ENCODE measurements at places on chromosomes 1 and 21.

GRCh38 chr1:47919113-47919833 is 77.9 kb downstream of the TRABD2B start:
- no peak for DNase-seq

DNA sequence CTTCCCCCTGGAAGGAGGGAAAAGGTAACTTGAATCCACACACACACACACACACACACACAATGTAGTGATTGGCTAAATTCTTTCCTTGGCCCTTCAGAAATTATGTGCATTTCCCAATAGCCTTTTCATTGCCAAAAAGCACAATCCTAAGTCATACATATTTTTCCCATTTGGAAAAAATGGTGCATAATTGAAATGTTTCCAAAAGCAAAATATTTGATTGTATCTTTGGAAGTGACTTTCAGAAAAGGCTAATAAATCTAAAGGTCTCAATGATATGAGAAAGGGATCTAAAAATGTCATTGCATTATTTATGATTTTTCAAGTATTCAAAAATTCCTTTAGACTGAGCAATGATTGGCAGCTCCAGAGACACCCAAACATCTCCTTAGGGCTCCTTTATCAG is 43.5 kb upstream of the NEK7 start:
- no peak for DNase-seq

GRCh38 chr1:166703726-166704462 is 135.4 kb upstream of the POGK start:
- DNase-seq, result no peak

DNA sequence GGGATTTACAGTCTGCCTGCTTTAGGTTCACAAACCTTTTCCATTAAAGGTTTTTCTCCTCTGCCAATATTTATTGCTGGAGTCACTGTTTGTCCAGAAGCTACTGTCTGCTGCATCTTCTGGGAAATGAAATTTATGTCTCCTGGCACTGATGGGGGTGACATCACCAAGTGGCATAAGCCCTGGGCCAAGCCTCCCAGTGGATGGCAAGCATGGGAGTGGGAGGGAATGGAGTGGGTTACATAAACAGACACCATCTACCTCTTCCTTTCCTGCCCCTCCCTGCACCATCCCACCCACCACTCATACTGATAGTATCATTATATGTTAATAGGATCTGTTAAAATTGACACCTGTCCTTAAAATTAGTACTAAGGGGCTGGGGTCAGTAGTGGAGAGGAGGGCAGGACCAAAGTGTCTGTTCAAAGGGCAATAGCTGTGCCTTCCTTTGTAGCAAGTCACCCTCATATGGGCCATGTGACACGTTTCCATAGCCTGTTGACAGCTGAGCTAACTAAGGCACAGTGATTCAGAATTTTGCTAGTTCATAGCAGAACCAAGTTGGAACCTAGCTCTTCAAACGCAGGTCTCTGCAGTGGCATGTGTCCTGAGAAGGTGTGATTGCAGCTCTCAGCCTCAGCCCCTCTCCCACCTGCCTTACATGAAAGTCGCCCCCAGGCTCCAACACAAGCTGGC is 71.0 kb downstream of the MAB21L3 start:
- DNase-seq, result no peak

DNA sequence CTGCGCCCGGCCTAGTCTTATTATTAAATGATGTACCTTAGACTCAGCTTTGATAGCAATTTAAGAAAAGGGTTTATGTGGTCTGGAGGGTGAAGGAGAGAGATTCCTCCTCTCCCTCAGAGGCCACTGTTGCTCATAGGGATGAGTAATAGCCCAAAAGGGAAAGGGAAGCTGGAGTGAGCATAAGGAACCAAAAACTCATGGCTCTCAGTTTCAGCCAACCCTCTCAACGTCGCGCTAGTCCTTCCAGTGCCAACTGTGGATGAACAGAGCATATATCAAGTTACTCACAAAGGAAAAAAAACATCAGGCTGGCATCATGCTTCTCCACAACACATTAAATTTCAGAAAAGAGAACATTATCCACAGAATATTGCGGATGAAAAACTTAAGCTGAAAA is 8.3 kb upstream of the GPR89B start:
- DNase-seq, result peak; percentile 23

DNA sequence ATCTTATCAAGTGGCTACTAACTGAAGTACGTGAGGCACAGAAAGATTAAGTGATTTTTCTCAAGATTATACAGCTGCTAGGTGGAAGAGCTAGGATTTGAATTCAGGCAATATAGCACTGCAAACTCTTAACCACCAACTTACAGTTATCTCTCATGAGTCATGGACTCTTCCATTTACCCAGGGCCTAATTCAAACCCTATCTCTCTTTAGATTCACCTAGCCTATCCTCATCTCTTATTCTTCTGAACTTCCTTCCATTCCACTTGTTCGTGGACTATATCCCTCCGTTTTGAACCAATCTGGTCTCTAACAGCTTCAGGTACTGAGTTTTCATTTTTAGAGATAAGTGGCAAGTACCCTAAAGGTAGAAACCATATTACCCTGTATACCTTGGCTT is 92.8 kb upstream of the DMRTA2 start:
- DNase-seq, result no peak

DNA sequence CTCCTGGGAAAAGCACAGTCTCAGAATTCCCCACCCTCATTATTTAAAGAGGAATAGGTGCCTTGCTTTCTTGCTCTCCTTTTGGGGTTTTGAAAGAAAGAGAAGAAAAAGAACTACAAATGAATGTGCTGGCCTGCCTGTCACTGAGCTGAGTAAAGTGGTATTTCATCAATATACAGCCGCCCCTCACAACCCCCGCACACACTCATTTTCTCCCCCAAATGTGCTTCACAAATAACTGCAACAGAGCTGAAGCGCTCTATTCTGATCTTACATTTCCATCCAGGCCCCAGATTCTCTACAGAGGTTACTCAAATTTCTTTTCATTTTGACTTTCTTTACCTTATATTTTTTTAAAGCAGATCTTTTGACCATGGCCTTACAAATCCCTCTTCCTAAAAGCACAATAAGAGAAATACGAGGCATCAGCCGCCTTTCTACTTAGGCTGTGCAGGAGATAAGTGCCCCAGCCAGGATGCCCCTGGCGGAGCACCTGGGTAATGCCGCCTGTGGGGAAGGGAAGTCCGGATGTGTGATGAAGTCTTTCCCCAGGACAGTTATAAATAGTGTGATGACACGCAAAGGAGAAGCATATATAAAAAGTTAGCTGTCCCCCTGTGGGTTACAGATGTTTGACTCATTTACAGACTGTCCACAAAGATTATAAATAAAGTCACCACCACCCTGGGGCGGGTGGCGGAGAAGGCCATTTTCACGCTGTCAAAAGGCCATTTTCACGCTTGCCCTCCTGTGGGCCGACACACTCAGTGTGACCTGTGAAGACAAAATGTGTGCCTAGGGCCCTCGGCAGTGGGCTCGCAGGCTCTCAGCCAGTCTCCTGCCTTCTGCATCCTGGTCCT is 6.5 kb downstream of the KCNN3 start:
- DNase-seq, result peak; percentile 68

DNA sequence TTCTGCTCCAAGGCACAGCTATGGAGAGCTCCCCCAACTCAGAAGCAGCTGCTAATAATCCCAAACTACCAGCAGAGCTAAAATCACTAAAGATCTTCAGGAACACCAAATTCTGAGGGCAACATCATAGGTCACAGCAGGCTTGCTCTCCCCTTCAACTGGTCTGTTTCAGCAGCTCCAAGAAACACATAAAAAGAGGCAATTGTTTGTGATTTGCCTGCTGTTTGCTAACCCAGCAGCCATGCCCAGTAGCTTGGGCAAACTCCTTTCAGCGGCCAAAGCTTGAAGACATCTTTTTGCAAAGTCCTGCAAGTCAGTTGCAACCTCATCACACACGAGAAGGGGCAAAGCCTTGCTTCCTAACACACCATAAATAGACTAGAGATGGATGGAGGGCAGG is 8.9 kb downstream of the ERI3 start:
- no peak for DNase-seq

GRCh38 chr1:31666263-31666963 is 21.7 kb upstream of the PEF1 start:
- peak; percentile 90 for DNase-seq

DNA sequence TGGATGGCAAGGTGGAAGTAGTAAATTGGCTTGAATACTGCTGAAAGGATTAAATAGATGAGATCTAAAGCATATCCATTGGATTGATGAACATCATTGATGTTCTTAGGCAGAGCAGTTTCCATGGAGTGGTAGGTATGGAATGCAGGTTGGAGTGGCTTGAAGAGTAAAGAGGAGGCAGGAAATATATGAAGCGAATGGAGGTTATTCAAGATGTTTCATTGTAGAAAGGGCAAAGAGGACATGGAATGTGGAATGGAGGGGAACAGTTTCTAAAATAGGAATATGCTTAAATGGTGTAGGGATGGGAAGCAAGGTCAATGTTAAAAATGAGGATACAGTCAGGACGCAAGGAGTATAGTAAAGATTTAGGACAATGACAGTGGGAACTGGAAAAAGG is 6.1 kb downstream of the OSBPL9 start:
- DNase-seq, result no peak

DNA sequence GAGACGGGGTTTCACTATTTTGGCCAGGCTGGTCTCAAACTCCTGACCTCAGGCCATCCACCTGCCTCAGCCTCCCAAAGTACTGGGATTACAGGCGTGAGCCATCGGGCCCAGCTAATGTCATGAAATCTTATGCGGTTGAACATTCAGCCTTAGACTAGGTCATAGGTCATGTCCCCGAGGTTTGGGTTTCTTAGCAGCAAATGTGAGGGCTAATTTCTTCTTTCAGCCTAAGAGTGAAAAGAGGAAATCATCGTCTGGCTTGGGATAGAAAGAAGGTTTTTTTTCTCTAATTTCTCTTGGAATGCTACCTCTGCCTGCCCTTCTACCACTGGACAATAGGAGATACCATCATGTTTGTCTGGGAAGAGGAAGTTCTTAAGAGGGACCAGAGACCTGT is 18.0 kb upstream of the PIK3CD start:
- DNase-seq, result no peak

DNA sequence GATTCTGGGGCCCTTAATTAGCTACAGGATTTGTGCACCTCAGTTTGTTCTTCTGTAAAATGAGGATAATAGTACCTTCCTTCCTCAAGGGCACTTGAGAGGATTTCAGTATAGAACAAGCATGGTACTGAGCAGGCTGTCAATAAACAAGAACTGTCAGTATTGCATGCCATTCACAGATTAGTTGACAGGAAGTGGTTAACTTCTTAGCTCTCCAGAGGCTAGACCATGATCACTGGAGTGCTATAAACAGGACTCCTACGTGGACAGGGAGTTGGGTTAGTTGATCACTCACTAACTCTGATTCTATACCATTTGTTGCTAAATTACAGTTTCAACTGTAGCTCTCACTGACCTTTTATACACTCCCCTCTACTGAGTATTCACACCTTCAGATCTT is 126.2 kb upstream of the DAB1 start:
- DNase-seq, result no peak

DNA sequence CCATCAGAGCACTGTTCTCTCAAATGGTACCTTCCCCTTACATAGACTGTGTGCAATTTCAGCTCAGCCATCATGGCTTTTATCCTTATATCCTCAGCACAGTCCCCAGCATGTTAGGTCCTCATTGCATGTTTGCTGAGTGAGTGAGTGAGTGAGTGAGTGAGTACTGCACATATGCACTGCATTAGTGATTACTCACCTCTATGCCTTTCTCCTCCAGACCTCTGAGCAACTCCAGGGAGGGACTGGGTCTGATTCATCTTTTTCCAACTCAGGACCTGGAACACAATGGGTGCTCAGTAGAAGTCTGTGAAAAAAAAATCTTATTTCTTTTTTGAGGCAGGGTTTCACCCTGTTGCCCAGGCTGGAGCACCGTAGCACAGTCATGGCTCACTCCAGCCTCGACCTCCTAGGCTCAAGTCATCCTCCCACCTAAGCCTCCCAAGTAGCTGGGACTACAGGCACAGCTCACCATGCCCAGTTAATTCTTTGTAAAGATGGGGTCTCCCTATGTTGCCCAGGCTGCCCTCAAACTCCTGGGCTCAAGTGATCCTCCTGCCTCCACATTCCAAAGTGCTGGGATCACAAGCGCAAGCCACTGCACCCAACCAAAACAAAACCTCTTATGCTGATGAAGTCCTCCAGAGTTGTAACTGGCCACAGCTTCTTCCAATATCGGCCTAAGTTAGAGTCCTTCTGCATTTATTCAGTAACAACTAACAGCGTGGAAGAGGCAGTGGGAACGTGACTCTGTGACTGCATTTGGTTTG is 23.7 kb downstream of the RNU5D-1 start:
- peak; percentile 98 for DNase-seq

- no peak for DNase-seq
Observed at GRCh38 chr1:193102662-193103061, 2.6 kb downstream of the GLRX2 start.

DNA sequence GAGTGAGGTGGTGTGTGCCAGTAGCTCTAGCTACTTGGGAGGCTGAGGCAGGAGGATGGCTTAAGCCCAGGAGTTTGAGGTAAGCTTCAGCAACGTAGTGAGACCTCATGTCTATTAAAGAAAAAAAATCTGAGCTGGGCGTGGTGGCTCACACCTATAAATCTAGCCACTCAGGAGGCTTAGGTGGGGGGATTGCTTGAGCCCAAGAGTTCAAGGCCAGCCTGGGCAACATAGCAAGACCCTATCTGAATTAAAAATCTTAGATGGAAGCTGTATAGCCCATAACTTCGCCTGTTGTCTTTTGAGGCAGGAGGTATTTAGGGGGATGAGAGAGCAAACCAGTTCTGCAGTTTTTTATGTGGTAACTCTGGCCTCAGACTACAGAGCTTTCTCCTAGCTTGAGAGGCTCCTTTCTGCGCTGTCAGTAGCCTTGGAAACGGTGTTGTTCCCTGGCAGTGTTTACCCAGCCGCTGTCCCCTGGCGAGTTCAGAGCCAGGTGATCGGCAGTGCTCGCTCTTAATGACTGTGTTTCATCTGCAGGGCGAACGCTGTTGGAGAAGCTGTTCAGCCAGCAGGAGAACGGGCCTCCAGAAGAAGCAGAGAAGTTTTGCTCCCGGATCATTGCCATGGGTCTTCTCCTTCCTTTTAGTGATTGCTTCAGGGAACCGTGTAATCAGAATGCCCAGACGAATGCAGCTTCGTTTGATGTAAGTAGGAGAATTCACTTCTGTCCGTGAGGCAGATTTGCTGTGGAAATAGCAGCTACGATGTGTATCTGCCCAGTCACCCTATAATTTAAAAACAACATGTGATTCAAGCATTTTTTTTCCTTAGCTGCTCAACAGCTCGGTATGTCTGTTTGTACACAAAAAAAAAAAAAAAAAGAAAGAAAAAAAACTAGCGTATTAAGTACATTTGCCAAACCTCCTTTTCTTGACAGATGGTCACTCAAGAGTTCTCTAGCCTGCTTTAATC is 31.2 kb downstream of the FMN2 start:
- no peak for DNase-seq
